ENCODE measurements at places on chromosomes 5 and 9. TPM values are rescaled to one million over a fixed set of nuclear protein-coding genes. Genes with fewer than 3 reads are reported as not detected.

GRCh38 chr5:171676286-171676944 lies 109.2 kb upstream of the SMIM23 start:
- H3K27me3 ChIP-seq = peaks cover 85% of the 10 kb centered on the region
- H3K4me1 ChIP-seq = no peaks in the 10 kb centered on the region
- no peak for DNase-seq

DNA sequence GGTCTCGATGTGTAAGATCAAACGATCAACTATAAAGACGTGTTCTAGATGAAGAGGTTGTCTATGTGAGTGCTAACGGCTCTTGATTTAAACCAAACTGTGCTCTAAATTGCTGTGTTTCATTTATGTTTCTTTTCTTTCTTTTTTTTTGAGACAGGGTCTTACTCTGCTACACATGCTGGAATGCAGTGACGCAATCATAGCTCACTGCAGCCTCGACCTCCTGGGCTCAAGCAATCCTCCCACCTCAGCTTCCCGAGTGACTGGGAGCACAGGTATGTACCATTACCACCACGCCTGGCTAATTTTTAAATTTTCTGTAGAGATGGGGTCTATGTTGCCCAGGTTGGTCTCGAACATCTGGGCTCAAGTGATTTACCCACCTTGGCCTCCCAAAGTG lies 24.0 kb upstream of the RNF130 start:
- no peak overlapping the region for H3K27ac ChIP-seq
- H3K4me3 ChIP-seq = no peak overlapping the region
- H3K36me3 ChIP-seq = no peaks in the 10 kb centered on the region
- H3K4me1 ChIP-seq = no peaks in the 10 kb centered on the region
- DNase-seq = no peak

Gene SPINK6
- not detected for total RNA-seq

GRCh38 chr5:147968855-147969254 lies 62.5 kb upstream of the C5orf46 start:
- H3K4me3 ChIP-seq = no peak overlapping the region
- no peak overlapping the region for H3K27ac ChIP-seq
- H3K27me3 ChIP-seq = no peaks in the 10 kb centered on the region
- DNase-seq = peak; percentile 36
- peaks cover 11% of the 10 kb centered on the region for H3K4me1 ChIP-seq

DNA sequence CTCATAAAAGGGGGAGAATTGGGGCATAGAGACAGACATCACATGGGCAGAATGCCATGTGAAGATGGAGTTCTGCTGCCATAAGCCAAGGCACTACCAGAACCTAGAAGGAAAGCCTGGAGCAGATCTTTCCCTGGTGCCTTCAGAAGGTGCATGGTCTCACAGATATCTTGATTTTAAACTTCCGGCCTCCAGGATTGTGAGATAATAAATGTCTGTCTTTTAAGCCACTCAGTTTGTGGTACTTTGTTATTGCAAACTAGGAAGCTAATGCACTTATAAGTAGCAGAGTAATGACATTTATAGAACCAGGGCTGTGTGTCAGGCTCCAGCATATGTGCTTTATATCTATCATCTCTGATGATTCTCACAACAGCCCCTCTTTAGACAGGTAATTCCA lies 130.4 kb downstream of the ASTN2 start:
- no peak overlapping the region for H3K4me3 ChIP-seq
- H3K36me3 ChIP-seq = no peaks in the 10 kb centered on the region
- H3K27ac ChIP-seq = no peak overlapping the region
- no peaks in the 10 kb centered on the region for H3K27me3 ChIP-seq
- no peak for DNase-seq

Gene AGXT2
- not detected for total RNA-seq

Gene SUSD1
- total RNA-seq = 7.4 TPM

DNA sequence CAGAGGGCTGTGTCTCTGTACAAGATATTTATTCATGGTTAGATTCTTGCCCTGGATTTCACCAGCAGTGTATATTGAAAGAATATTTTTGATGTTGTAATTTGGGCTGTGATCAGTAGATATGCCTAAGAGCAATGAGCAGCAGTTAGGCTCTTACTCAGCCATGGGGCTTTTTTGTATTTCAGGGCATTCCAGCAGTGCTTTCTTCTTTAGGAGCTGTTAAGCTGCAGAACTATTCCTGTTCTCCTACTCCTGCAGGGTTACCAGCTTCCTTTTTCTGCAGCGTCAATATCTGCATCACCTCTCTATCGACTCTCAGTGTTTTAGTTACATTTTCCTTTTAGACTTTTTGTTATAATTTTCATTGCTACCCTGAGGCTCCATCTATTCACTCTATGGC lies 206.2 kb downstream of the SLCO4C1 start:
- no peaks in the 10 kb centered on the region for H3K36me3 ChIP-seq
- no peak overlapping the region for H3K27ac ChIP-seq

Gene DNAJC25
- 5.1 TPM for total RNA-seq

- no peak overlapping the region for H3K4me3 ChIP-seq
- no peak for DNase-seq
- no peaks in the 10 kb centered on the region for H3K36me3 ChIP-seq
- H3K4me1 ChIP-seq = no peaks in the 10 kb centered on the region
Measured at GRCh38 chr5:10169359-10169758, 80.3 kb downstream of the ATPSCKMT start.

- peak overlapping the region; percentile 87 for H3K27ac ChIP-seq
- no peaks in the 10 kb centered on the region for H3K36me3 ChIP-seq
- no peaks in the 10 kb centered on the region for H3K27me3 ChIP-seq
- peak overlapping the region; percentile 14 for H3K4me3 ChIP-seq
Measured at GRCh38 chr5:17127743-17128231, 89.6 kb upstream of the BASP1 start.

Gene RNF180
- 5.1 TPM for total RNA-seq

Gene PTPRD
- 0.63 TPM for total RNA-seq

Gene HK3
- total RNA-seq = not detected

Gene CDC20B
- not detected for total RNA-seq

GRCh38 chr5:77645158-77645994 lies 6.9 kb upstream of the OTP start:
- H3K27me3 ChIP-seq = peaks cover 39% of the 10 kb centered on the region
- no peak overlapping the region for H3K4me3 ChIP-seq
- H3K27ac ChIP-seq = no peak overlapping the region
- DNase-seq = no peak

Gene KLHL9
- 7.5 TPM for total RNA-seq

DNA sequence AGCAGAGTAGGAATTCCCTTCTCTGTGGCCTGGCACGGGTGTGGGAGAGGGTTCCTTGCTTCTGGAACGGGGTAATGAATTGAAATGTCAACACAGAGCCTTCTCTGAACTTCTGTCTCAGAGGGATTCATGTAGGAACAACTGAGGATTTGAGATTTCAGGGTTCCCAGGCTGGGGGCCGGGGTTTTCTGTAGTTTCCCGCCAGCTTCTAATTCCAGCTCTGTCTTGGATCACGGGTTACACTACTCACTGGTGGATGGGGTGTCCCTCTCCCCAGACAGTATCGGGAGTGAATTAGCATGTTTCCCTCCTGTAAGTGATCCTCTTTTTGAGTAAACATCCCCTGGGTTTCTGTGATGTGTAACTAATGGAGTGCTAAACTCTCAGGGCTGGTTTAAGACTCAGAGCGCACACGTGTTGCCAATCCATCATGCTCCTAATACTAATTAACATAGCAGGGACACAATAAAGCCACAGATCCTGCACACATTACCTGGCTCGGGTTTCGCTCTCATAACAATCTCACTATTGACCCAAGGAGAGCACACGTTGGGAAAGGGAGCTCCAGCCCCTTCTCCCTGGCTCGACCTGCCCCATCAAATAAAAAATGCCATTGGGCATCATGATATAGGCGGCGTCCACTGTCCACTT lies 18.1 kb upstream of the DMRT2 start:
- H3K27me3 ChIP-seq = no peaks in the 10 kb centered on the region
- H3K27ac ChIP-seq = no peak overlapping the region
- H3K4me1 ChIP-seq = no peaks in the 10 kb centered on the region
- no peak for DNase-seq
- H3K36me3 ChIP-seq = no peaks in the 10 kb centered on the region

Data from PC-3 (cell line).